ENCODE measurements at places on chromosomes 1 and 21.

GRCh38 chr1:201731592-201731991 is 97.4 kb upstream of the IPO9 start:
- no peak for DNase-seq

DNA sequence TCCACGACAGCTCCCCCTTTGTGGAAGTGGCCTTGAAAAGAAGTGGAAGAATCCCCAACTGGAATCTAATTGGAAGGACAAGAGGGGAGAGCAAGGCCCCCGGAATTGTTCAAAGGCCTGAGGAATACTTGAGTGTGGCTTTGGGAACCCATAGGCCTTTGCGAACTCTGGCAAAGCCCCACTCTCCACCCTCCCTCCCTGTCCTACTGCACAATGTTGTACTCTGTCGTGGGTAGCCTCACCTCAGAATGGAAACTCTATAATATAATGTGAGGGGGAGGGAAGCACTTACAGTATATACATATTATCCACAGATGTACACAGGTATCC is 28.5 kb downstream of the PLPP3 start:
- DNase-seq = no peak

DNA sequence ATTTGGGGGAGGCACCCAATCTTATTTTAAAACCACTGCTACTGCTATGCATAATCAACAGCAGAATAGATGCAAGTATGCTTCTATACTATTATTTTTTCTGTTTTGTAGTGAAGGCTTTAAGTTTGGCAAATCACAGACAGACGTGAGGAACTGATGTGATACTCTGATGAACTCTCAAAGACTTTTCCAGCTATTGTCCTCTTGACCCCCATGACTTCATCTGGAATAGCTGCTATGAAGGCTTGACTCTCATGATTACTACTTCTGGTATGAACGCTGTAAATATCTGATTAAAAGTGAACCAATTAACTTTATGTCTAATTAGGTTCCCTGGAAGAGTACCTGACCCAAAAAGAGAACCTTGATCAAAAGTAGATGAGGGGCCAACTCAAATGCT is 49.1 kb downstream of the EYA3 start:
- no peak for DNase-seq

DNA sequence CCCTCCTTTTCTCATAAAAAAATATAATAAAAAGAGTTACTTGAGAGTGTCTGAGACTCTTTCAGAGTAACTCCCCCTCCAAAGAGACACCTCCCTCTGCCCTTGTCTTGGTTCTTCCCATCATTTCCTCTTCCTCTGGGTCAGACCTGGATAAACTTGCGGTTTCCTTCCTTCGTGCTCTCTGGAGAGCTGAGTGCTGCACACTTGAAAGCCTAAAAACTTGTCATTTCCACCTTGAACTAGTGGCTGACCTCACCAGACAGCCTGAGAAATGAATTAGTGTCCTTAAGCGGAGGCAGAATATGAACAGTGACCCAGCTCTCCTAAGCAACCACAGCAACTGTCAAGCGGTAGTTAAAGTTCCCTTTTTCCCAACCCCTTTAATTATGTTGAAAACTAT is 88.4 kb upstream of the PROX1 start:
- DNase-seq = no peak

- no peak for DNase-seq
Measured at GRCh38 chr1:199242147-199242546, 603.3 kb downstream of the PTPRC start.

- DNase-seq = no peak
Measured at GRCh38 chr1:163596541-163597258, 274.9 kb downstream of the NUF2 start.

- DNase-seq = no peak
Measured at GRCh38 chr1:28682840-28683239, 14.3 kb downstream of the GMEB1 start.

- DNase-seq = no peak
Measured at GRCh38 chr1:46506470-46507219, 17.0 kb downstream of the DMBX1 start.

DNA sequence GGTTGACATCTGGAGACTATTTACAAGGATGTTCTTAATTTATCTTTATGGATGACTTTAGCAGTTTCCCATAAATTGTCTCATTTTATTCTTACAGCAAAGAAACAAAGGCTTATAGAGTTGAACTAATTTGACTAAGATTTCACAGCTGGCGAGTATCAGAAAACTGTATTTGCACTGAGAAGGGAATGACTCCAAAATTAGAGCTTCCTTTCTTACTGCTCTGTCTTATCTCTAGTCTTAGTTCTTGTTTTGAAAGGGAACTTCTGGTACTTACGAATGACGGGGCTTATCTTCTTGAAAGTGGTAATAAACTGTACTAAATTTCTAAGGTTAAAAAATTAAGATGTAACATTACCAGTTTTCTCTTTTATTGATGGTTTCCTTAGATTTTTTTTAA is 13.6 kb downstream of the CNST start:
- DNase-seq = no peak

DNA sequence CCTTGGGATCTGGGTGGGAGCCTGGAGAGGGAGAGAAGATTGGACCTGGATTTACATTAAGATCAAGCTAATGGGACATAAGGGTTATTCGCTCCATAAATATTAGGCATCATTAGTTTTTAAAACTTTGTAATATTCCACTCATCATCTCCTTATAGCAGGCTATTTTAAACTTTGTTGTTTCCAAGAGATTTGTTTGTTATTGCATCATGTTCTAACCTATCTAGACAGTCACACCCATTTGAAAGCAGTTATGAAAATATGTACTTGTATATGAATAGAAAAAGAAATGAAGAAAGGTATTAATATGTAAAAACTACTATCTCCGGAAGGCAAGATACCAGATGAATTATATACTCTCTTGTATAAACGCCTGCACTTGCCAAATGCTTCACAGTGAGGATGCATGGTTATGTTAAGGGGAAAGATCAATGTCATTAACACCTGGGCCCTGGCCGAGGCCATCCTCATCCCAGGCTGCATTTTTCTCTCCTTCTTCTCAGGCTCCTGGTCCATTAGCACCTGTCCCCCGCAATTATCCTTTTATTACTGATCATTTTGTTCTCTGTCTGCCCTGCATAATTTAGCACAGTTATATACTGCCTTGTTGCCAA is 468.2 kb downstream of the MATN1 start:
- no peak for DNase-seq

- peak; percentile 98 for DNase-seq
Measured at GRCh38 chr1:153494976-153495535, 34.6 kb upstream of the S100A7 start.

DNA sequence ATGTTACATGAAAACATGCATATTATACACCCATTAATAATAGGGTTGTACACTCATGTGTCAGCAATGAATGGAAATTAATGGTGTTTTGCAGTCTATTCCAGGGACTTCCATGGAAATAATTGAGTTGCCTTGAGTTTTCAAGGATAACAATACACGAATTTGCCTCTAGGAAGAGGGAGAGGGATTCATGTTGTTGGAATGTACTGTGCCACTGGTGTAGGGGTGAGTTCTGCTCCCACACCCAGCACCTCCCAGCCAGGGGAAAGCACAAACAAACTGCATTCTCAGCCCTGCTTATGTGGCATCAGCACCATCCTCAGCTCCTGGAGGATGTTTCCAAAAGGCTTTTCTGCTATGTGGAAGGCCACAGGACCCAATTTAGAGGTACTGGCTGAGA is 57.8 kb downstream of the BCAR3 start:
- no peak for DNase-seq

GRCh38 chr1:45230537-45230936 is 24.1 kb upstream of the ZSWIM5 start:
- no peak for DNase-seq

DNA sequence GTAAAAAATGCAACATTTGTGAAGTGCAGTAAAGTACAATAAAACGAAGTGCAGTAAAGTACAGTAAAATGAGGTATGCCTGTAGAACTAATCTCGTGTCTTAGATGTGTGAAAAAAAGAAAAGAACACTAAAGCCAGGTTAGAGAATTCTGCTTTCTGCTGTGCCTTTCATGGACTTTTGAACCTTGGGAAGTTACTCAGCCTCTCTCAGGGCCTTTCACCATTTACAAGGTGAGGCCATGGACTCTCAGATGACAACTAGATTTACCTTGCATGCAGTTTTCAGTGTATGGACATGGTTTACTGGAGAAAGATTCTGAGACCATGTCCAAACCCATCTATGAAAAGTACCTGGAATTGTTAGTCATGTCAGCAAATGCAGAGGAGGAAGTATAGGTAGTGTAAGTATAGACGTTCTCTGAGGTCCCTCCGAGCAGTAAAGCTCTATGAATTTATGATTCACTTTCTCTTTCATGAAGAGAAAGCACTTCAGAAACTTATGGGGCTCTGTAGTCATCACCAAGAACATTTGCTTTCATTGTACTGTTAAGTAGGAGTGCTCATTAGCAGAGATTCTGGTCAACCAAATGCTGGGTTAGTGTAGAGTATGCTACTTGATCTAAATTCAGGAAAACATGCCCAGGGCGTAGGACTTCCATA is 143.1 kb downstream of the CACNA1E start:
- DNase-seq = no peak

DNA sequence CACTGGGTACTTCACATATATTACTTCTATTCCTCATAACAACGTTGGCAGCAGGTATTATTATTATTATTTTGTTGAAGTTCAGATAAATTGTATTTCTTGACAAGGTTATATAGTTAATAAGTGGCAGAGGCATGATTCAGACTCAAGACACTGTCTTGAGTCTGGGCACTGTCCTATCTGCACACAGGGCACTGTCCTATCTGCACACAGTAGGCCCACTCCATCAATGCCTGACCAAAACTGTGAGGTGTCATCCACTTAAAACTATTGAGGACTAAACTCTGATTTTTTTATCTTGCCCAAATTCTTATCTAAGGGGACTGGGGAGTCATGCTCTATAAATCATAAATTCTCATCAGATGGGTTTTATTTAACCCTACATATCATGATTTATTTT is 23.8 kb upstream of the IER5 start:
- no peak for DNase-seq

DNA sequence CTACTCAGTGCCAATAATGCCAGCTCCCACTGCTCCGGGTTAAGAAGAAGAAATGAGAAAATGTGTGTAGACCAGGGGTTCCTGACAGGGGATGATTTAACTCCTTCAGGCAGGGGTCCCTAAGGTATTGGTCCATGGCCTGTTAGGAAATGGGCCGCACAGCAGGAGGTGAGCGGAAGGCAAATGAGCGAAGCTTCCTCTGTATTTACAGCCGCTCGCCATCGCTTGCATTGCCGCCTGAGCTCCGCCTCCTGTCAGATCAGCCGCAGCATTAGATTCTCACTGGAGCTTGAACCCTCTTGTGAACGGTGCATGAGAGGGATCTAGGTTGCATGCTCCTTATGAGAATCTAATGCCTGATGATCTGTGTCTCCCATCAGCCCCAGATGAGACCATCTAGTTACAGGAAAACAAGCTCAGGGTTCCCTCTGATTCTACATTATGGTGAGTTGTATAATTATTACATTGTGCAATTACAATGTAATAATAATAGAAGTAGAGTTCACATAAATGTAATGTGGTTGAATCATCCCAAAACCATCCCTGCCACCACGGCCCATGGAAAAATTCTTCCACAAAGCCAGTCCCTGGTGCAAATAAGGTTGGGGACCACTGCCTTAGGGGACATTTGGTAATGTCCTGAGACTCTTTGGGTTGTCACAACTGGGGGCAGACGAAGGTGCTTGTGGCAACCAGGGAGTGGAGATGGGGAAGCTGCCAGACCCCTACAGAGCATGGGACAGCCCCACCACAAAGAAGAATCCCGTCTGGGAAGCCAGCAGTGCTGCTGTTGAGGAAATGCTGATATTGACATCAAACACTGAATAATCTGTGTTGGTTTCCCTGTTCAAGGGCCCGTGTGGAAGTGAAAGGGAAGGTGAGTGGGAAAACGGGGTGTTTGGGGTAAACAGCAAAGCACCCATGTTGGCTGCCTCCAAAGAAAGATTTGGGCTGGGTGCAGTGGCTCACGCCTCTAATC is 60.8 kb downstream of the DHRS3 start:
- no peak for DNase-seq

- DNase-seq = no peak
Measured at GRCh38 chr1:59391212-59392179, 94.6 kb downstream of the FGGY start.

DNA sequence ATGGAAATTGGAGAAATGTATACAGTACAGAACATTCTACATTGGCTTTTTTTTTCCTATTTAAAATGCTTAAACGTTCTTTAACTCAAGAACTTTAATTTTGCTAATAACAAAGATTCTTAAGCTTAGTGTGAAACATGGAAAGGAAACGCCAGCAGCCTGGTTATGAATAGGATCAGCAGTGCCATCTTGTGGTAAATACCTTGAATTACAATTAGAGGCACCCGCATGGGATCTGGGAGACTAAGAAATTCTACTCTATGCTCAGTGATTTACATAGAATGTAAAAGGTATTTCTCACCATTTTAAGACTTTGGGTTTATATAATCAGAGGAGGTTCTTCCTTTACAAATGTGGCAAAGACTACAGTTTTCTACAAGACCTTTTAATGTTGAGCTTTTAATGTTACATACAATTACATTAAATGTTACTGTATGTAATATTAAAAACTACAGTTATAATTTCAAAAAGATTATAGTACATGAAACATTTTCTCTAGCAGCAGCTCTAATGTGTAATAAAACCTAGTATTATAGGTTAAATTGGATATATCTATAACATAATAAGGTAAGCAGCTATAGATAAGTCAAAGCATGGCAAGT is 32.1 kb upstream of the APOBEC4 start:
- DNase-seq = peak; percentile 11

- no peak for DNase-seq
Measured at GRCh38 chr1:227622739-227623475, 59.6 kb downstream of the ZNF678 start.

DNA sequence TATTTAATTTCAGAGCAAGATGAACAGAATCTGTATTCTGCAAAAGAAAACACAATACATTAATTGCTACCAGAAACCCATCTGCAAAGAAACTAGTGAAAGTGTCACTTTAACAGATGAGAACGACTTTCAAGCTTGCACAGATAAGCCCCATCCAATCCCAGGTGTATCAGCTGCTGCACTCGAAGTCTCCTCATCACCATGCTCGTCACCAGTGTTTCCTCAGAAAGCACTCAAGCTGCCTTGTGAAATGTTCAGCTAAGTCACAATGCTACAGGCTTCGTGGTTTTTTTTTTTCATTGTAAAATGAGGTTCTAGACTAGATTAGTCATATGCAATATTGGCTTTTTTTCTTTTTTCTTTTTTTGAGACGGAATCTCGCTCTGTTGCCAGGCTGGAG is 3.3 kb upstream of the TOMM20 start:
- no peak for DNase-seq

- DNase-seq = no peak
Measured at GRCh38 chr21:37623689-37624088, 257.1 kb downstream of the DYRK1A start.

- DNase-seq = peak; percentile 39
Measured at GRCh38 chr1:190475421-190476141, 2.1 kb downstream of the BRINP3 start.
